ENCODE measurements at places on chromosomes 7 and 10. TPM values are rescaled to one million over a fixed set of nuclear protein-coding genes. Genes with fewer than 3 reads are reported as not detected.

GRCh38 chr10:119003572-119004289, 25.8 kb upstream of the NANOS1 start:
- H3K27ac ChIP-seq, result no peak overlapping the region
- H3K4me1 ChIP-seq, result peaks cover 18% of the 10 kb centered on the region
- DNase-seq, result no peak
- no peaks in the 10 kb centered on the region for H3K27me3 ChIP-seq
- no peak overlapping the region for H3K4me3 ChIP-seq
- no peaks in the 10 kb centered on the region for H3K36me3 ChIP-seq

The PIP gene
- not detected for total RNA-seq

The TSPAN12 gene
- 2.4 TPM for total RNA-seq

DNA sequence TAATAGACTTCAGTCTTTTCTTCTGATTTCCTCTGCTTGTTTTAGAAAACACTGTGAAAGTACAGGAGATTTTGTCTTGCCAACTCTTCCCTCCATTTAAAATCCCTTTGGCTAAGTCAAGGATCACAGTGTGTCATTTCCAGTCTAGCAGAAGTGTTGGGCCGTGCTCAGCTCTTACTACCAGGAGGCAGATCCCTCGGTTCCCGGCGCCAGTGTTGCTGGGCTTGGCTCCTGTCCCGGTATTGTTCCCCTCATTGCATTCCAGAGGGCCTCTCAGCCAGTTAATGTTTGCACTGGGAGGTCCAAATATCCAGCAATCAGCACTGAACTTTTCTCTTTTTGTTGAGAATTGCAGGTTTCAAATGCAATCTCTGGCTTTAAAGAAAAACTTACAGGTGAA, 612.1 kb upstream of the MGMT start:
- peak overlapping the region; percentile 28 for H3K27ac ChIP-seq
- H3K4me1 ChIP-seq, result peaks cover 9% of the 10 kb centered on the region
- DNase-seq, result peak; percentile 5
- no peak overlapping the region for H3K4me3 ChIP-seq
- no peaks in the 10 kb centered on the region for H3K27me3 ChIP-seq

The ARHGEF35 gene
- total RNA-seq, result 14.8 TPM

The SEMA3A gene
- 4.6 TPM for total RNA-seq

GRCh38 chr10:130637089-130637676, 501.0 kb downstream of the GLRX3 start:
- no peaks in the 10 kb centered on the region for H3K36me3 ChIP-seq
- no peaks in the 10 kb centered on the region for H3K4me1 ChIP-seq
- no peak overlapping the region for H3K27ac ChIP-seq
- H3K27me3 ChIP-seq, result no peaks in the 10 kb centered on the region
- no peak for DNase-seq
